ENCODE measurements at places on chromosomes 5 and 9. TPM values are rescaled to one million over a fixed set of nuclear protein-coding genes. Genes with fewer than 3 reads are reported as not detected.

Gene RNF183
- total RNA-seq: 2.0 TPM

Gene JADE2
- total RNA-seq: 15.2 TPM

- no peak for ATAC-seq
Observed at GRCh38 chr5:76718880-76719279, 3.0 kb downstream of the F2R start.

GRCh38 chr5:35274839-35275509 lies 44.7 kb upstream of the PRLR start:
- no peak for ATAC-seq

DNA sequence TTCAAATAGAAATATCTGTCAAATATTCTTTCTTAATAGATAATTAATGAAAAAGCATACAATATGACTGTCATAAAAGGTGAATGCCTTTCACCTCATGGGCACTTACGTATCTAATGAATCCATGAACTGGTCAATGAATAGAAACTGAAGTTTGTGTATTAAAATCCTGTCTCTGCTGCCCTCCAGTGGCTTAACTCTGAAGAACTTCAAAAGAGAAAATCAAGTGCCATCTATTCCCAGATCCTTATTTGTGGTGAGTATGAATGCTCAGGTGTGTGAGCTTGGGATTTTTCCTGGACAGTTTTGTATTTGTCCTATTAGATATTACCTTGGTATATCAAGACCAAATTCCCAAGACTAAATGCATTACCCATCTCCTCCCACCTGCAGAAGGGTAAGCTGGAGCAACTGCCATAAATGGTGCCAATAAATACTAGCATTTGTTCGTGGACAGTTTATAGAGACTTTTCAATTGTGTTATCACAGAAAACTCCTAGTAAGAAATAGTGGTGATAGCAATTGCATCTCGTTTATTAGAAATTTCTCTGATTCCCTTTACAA lies 44.0 kb upstream of the SVEP1 start:
- peak; percentile 54 for ATAC-seq

Measured in motor neuron (in vitro differentiated cells).